ENCODE measurements at places on chromosomes 5 and 9. TPM values are rescaled to one million over a fixed set of nuclear protein-coding genes. Genes with fewer than 3 reads are reported as not detected.

DNA sequence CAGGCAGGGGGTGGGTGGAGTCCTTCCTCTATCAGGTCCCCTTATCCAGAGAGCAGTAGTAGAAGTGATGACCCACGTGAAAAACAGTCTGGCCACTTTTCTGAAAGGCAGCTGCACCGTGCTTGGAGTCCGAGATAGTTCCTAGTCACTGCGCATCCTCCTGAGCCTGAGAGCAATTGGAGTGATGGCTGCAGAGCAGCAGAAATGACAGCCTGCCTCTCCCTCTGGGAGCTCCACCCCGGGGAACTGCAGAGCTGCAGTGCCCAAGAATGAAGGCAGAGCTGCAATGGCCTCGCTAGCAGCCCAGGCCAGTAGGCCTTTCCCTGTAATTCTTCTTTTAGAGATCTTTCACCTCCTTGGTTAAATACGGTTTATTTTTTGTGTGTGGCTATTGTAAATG lies 82.6 kb downstream of the CETN3 start:
- no peak for DNase-seq

- DNase-seq: no peak
Observed at GRCh38 chr5:159469496-159470372, 139.4 kb upstream of the IL12B start.

DNA sequence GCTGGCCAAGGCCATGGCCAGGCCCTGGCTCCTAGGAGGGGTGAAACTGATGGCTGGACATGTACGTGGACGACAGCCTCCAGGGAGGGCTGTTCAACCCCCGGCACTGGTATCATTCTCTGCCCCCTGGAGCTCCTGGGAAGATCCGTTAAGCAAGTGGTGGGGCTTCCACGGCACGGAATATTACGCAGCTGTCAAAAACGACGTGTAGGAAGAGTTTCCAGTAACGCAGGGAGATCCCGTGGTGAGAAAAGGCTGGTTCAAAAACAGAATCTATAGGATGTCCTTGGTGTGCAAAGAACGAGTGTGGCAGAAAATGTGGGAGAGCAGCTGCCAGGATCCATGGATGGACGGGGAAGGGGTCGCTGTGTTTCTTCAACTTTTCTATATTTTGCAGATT lies 36.3 kb upstream of the TMEM250 start:
- no peak for DNase-seq

DNA sequence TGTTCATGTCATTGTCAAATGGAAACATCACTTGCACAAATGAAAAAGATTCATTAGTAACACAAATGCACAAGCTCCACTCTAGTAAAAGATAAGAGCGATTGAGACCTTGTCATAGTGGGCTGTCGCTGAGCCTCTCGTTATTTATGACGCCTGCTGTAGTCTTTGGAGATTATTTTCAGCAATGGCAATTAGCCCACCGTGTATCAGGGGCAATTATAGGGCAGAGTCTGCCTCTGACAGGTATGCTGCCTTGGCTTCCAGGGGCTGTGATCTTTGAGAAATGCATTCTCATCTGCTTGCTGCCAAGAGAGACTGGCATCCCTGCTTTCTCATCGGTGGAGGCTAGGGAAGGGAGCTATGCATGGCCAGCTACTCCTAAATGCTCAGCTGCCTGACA lies 426.8 kb upstream of the CLINT1 start:
- DNase-seq: no peak

DNA sequence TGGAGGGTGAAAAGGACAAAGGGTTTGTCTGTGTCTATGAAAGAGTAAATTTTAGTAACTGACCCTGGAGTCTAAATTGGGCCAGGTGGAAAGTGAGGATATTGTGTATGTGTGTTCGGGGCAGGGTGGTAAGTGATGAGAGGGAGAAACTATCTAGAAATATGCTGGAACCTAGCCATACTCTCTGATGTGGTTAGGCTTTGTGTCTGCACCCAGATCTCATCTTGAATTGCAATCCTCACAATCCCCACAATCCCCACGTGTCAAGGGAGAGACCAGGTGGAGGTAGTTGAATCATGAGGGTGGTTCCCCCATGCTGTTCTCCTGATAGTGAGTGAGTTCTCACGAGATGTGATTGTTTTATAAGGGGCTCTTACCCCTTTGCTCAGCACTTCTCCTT lies 60.6 kb downstream of the COMMD10 start:
- no peak for DNase-seq

DNA sequence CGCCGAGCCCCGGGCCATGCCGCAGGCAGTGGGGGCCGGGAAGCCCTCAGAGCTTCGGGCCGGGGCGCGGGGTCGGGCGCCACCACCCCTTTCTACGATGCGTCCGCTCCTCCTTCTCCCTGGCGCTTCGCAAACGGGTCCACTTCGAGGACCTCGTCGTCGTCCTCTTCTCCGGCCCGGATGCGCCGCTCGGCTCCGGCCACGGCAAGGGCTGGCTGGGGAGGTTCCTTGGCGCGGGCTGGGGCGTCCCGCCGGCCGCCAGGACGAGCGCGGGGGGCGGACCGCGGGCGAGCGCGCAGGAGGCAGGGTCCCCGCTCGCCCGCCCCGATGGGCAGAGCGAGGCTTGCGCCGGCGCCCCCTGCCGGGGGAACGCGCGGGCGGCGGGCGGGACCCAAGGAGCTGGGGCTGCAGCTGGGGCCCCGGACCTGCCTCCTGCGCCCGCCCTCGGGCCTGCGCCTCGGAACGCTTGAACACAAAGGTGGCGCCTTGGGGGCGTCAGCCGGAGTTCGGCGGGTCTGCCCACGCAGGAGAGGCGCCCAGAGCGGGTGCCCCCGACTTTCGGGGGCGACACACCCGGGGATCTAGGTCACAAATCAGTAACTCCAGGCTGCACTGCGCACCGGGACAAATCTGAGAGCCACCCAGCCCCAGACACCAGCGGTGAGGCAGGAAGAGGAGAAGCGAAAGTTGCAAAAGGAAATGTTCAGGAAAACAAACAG lies at the start of gene ROR2:
ROR2 (minus strand) TSS at position 283 of the 719 bp plus-strand sequence.
- DNase-seq: no peak

- no peak for DNase-seq
Observed at GRCh38 chr5:44233691-44234090, 155.5 kb downstream of the FGF10 start.

DNA sequence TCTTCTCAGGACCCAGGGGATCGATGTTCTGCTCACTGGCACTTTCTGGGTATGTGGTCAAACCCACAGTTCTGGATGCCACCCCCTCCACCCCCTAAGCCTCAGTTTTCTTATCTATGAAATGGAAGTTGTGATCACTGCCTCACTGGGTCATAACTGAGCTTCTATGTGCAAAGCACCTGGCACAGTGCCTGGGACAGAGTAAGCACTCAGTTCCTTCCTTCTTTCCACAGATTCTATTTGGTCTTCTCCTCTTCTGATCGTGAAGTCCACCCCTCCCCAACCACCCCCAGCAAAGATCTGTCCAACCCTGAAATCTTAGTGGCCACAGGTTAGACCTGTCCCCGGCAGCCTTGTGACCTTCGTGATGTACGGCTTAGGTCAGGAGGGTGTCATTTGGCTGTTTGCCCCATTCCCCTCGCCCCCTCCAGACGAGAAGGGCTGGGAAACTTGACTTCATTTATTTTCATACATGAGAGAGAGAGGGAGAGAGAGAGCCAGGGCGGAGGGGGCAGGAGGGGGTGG lies 181.4 kb downstream of the FGF18 start:
- DNase-seq: no peak

DNA sequence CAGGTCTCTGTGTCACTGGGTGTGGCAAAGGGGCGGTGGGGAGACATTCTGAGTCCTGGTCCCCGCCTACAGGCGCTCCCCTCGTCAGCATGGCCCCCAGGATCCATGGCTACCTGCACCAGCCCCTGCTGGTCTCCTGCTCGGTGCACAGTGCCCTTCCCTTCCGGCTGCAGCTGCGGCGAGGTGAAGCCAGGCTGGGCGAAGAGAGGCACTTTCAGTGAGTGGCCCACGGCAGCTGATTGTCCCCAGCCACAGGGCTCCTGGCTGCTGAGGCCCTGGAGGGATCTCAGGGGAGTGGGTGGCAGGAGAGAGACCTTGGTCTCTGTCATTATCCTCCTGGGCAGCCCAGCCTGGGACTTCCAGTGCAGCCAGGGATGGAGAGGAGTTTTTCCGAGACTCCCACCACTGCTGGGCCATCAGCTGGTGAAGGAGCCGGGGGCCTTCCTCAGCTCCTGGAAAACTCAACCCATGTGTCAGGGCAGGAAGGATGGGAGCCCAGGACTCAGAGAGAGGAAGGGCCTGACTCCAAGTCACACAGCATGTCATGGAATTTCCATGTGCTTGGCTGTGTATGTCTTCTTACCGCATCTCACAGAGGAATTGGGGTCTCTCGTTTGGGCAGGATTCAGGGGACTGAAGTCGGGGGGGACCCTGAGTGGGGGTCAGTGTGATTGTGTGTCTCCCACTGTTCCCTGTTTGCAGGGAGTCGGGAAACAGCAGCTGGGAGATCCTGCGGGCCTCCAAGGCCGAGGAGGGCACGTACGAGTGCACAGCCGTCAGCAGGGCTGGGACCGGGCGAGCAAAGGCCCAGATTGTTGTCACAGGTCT lies 37.4 kb downstream of the HMCN2 start:
- DNase-seq: no peak

GRCh38 chr9:98886691-98887229 lies 56.9 kb upstream of the COL15A1 start:
- DNase-seq: no peak

DNA sequence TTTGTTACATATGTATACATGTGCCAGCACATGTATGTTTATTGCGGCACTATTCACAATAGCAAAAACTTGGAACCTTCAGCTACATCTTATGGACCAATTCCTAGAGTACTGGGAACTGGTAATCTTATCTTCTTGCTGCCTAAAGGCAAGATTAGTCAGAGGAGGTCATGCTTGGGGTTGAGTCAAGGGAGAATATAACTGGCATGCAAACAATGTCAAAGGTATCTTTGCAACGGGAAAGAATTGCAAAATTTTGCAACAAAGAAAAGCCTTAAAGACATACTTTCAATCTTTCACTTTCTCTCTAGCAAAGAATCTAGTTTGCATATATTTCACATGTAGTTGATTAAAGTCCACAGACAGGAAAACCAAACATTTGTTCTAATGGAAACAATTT lies 145.2 kb downstream of the EDIL3 start:
- no peak for DNase-seq

- no peak for DNase-seq
Observed at GRCh38 chr9:98900244-98900643, 43.5 kb upstream of the COL15A1 start.

DNA sequence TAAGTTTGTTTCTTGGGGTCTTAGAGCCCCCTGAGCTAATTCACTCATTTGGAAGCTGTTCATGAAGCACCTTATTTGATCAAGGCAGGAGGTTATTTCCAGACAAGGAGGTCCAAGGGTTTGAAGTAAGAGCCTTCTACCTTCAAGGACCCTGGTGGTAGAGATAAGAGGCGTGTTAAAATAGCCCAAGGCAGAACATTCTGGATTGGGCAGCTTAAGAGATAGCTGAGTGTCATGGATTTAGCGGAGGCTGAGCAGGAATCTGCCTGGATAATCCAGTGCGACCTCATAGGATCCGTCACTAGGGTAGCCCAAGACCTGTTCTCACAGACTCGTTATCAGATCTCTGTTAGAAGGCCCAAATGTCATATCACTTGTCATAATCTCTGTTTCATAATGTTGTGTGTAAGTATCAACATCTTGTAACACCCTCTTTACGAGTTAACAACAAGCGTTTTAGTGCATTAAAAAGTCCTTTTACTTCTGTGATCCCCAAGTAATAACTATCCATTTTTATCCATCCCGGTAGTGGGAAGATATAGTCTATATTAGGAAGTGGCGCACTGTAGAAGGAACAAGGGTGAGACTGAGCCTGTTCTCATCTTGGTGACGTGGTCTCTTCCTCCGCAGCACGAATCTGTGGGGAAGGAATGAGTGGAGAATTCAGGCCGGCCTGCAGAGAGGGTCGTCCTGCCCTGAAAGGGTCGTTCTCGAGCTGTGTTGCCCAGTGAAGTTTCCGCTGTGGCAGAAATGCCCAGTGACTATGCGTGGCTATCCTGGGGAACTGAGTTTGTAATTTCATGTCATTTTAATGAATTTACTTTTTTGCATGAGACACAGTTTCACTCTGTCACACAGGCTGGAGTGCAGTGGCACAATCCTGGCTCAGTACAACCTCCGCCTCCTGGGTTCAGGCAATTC lies 28.8 kb downstream of the SLC25A25 start:
- no peak for DNase-seq

DNA sequence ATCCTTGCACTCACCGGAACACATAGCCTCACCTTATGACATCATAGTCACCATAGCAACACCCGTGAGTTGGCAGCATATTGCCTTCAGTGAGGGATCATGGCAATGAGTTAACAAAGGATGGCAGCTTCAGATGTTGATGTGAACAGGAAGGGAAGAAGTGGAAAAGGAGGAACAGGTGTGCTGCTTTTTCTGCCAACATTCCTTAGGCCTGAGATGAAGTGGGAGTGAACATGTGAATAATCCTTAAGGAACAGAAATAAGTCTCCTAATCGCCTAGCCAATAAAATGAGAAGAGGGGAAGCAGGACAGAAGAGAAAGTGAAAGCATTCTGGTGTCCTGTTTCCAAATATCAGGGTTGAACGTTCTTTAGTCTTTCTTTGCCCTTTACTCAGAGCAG lies 360.0 kb downstream of the BRINP1 start:
- no peak for DNase-seq

- DNase-seq: no peak
Observed at GRCh38 chr9:37444890-37445289, 20.4 kb downstream of the ZBTB5 start.

GRCh38 chr9:117548556-117548955 lies 133.7 kb upstream of the ASTN2 start:
- DNase-seq: no peak

DNA sequence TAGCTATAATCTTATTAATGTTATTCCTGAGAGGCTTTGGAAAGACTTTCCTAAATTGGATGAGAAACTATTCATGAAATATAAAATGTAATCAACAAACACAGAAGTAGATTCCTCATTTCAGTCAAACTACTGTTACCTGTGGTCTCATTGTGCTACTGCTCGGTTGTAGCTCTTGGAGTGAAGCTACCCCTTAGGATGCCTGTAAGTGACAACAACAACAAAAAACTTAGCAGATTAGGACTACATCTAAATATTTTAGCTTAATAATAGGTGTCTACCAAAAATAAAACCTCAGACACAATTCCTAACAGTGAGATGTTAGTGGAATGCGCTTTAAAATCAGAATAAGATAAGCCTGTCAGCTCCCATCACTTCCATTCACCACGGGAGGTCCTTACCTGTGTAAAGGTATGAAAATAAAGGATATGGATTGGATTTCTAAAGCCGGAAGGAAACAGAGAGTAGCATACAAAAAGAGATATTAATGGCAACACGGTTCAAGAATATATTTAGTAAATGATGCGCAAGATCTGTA lies 369.2 kb downstream of the OSTF1 start:
- DNase-seq: no peak

Gene ACTBL2
- polyA plus RNA-seq: not detected

Gene PKD2L2
- 0.11 TPM for polyA plus RNA-seq

Gene PIP5KL1
- 1.4 TPM for polyA plus RNA-seq

Gene IL3
- polyA plus RNA-seq: not detected

Gene TMC1
- polyA plus RNA-seq: 0.66 TPM

Gene GMCL2
- polyA plus RNA-seq: not detected

Gene TAF11L14
- not detected for polyA plus RNA-seq

Gene IL17B
- 3.7 TPM for polyA plus RNA-seq

Gene SMIM15
- 33.9 TPM for polyA plus RNA-seq

Gene LPAR1
- 42.0 TPM for polyA plus RNA-seq

All from urinary bladder (tissue), 4 donors.